ENCODE measurements at places on chromosomes 4 and X. TPM values are rescaled to one million over a fixed set of nuclear protein-coding genes. Genes with fewer than 3 reads are reported as not detected.

- H3K4me1 ChIP-seq: peaks cover 13% of the 10 kb centered on the region
- peaks cover 15% of the 10 kb centered on the region for H3K27me3 ChIP-seq
- no peak overlapping the region for H3K27ac ChIP-seq
- H3K36me3 ChIP-seq: no peaks in the 10 kb centered on the region
- DNase-seq: no peak
- H3K4me3 ChIP-seq: no peak overlapping the region
Measured at GRCh38 chr4:76723924-76724323, 174.0 kb downstream of the SOWAHB start.

- DNase-seq: peak; percentile 15
- H3K27me3 ChIP-seq: peaks cover 15% of the 10 kb centered on the region
- peaks cover 2% of the 10 kb centered on the region for H3K4me1 ChIP-seq
- H3K27ac ChIP-seq: no peak within 1 kb of the TSS
Measured at GRCh38 chrX:152897222-152898131, at the start of gene ZNF185. Gene ZNF185 (plus strand): TSS chrX:152898067. CDS start chrX:152914490, 16,423 bp downstream.

- H3K27me3 ChIP-seq: no peaks in the 10 kb centered on the region
- peak; percentile 39 for DNase-seq
Measured at GRCh38 chrX:153970357-153971123, 1.1 kb downstream of the HCFC1 start.

DNA sequence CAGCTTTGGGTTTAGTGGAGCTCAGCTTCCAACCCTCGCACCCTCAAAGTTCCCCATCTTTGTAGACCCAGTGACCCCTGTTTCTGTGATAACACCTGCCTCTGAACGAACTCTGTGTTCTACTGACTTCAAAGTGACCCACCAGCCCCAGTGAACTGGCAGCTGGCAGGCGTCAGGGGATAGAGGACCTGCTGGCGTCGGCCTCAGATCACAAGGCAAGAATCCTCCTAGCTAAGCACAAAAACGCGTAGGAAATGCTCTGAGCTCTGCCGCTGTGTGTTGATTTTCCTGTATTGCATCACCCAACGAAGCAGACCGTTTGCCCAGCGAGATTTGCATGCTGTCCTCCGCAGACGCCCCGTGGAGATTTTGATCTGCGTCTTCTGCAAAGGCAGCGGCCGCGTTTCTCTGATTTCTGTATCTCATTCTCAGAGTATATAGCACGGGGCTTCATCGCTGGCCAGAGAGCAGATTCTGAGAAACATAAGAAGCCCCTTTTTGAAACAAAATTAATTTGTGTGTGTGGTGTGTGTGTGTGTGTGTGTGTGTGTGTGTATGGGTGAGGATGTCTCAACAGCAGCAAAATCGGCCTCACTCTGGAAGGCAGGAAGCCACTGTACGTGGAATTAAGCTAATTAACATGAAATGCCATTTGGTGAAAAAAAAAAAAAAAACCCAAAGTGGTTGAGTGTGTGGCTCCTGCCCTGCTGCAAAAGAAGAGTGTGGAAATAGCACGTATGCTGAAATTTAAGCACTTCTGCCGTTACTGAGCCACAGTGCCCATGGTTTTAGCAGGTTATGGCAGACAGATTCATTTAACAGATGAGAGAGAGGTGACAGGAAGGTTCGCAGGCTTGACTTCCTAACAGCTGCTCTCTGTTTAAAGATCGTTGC is 29.2 kb upstream of the ASMTL start:
- DNase-seq: peak; percentile 84
- no peaks in the 10 kb centered on the region for H3K27me3 ChIP-seq
- H3K4me3 ChIP-seq: peak overlapping the region; percentile 88
- H3K4me1 ChIP-seq: peaks cover 66% of the 10 kb centered on the region

F8A2 gene
- total RNA-seq: not detected

HSFX3 gene
- not detected for total RNA-seq

TEX13D gene
- total RNA-seq: 0.07 TPM

DNA sequence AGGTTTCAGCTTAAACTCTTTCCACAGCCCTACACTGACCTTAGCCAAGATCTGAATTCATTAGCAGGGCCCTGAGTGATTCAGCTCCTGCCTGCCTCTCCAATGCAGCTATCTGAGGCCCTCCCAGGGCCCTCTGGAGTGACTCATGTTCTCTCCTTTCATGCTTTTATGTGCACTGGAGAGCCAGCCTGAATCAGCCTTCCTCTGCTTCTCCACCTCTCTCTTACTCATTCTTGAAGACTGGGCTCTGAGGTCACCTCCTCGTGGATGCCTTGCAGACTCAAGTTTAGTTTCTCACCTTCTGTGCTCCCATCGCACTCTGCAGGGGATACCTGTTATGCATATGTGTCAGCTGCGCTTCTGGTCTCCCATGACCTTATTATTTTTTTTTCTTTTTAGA is 3.1 kb upstream of the OCIAD2 start:
- H3K27me3 ChIP-seq: no peaks in the 10 kb centered on the region
- peaks cover under 1% of the 10 kb centered on the region for H3K36me3 ChIP-seq
- DNase-seq: peak; percentile 87
- peaks cover 39% of the 10 kb centered on the region for H3K4me1 ChIP-seq

DCAF8L2 gene
- total RNA-seq: not detected

HSFX2 gene
- total RNA-seq: not detected

MAGEB17 gene
- total RNA-seq: not detected

DNA sequence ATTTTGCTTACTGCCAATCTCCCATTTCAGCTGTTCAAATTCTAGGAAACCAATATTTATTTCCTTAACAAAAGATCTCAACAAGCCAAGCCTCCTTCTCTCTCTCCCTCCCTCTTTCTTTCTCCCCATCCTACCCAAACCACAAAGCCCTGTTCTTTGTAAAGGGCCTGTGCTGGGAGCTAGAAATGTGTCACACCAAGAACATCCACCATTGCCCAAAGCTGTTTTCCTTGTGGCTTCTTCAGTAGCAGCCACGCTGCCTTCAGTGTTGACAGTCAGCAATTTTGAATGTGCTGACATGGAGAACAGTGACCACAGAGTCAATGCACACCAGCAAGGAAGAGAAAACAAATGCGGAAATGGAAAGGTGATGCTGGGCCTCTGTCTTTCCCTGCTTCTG is 203.0 kb downstream of the MAML3 start:
- no peaks in the 10 kb centered on the region for H3K27me3 ChIP-seq
- H3K36me3 ChIP-seq: no peaks in the 10 kb centered on the region
- peak overlapping the region; percentile 38 for H3K27ac ChIP-seq
- no peak overlapping the region for H3K4me3 ChIP-seq
- H3K4me1 ChIP-seq: peaks cover 25% of the 10 kb centered on the region

- no peaks in the 10 kb centered on the region for H3K4me1 ChIP-seq
- H3K27me3 ChIP-seq: no peaks in the 10 kb centered on the region
- no peak for DNase-seq
- H3K27ac ChIP-seq: no peak overlapping the region
- H3K4me3 ChIP-seq: no peak overlapping the region
Measured at GRCh38 chr4:107616838-107617389, 103.1 kb downstream of the PAPSS1 start.

DNA sequence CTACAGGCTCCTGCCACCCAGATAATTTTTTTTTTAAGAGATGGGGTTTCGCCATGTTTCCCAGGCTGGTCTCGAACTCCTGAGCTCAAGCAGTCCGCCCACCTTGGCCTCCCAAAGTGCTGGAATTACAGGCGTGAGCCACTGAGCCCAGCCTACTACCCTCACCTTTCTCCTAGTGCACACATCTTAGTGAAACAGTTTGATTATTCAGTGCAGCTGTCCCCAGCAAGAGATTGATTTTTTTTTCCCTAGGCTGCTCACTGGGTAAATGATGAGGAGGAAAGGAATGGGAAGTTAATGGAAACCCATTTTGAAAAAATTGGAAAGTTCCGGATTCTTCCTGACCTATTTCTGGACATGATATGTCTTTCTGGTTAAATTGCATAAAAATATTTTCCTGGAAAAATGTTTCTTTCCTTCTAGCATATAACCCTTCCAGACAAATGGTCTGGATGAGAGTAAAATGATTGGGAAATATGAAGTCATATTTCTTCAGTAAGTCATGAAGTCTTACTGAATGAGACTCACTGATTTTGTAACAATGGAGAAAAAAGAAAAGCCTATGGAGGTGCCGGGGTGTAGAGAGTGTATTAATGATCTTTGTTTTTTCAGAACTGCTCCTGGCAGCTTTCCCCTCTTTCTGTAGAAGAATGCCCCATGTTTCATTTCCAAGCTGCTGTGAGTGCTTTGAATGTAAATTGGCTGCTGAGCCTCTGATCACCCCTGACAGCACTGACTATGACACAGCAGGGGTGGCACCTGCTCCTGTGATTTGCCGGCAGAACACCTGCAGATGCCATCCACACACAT is 19.5 kb upstream of the ZNF41 start:
- H3K4me1 ChIP-seq: peaks cover 2% of the 10 kb centered on the region
- DNase-seq: no peak
- H3K4me3 ChIP-seq: no peak overlapping the region
- H3K27ac ChIP-seq: no peak overlapping the region
- no peaks in the 10 kb centered on the region for H3K36me3 ChIP-seq

HMX1 gene
- total RNA-seq: not detected

GRCh38 chr4:119725688-119726330 is 97.2 kb upstream of the PDE5A start:
- H3K36me3 ChIP-seq: no peaks in the 10 kb centered on the region
- no peaks in the 10 kb centered on the region for H3K27me3 ChIP-seq
- no peaks in the 10 kb centered on the region for H3K4me1 ChIP-seq
- DNase-seq: no peak

DNA sequence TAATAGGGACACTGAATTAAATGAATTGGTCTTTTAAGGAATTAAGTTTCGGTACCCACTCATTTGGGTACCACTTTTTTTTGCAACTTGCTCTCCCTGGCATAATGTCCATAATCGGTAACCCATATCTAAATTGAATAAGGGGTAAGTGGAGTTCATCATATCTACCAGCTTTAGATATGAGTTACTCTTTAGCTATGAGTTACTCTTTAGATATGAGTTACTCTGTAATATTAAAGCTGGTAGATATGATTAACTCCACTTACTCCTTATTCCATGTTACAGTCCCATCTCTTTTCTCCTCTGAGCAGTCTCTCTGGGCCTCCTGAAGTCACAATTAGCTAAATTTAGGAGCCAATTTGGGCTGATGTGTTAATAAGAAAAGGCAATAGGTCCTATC is 85.7 kb downstream of the TEX13C start:
- H3K4me3 ChIP-seq: no peak overlapping the region
- H3K27ac ChIP-seq: no peak overlapping the region
- no peaks in the 10 kb centered on the region for H3K27me3 ChIP-seq
- no peak for DNase-seq
- no peaks in the 10 kb centered on the region for H3K36me3 ChIP-seq

DNA sequence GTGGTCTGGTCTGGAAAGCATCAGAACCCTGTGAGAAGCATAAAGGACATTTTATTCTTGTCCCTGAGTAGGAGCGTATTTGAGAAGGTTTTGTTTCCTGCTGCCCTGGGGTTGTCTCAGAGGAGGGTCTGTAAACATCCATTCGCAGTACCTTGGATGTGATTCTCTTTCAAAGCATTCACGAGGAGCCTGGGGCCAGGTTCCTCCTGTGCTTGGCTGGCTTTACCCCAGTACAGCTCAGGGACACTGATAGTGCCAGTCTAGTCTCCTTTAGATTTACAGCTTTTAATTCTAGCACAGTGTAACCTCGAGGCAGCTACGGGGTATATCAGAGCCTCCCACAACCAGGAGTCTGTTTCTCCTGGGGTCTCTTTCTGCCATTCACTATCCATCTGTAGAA is 2.7 kb downstream of the CLRN2 start:
- H3K4me3 ChIP-seq: no peak overlapping the region
- H3K27me3 ChIP-seq: peaks cover 5% of the 10 kb centered on the region
- no peak for DNase-seq
- no peak overlapping the region for H3K27ac ChIP-seq
- H3K4me1 ChIP-seq: peaks cover 3% of the 10 kb centered on the region

PWWP3B gene
- not detected for total RNA-seq

DNA sequence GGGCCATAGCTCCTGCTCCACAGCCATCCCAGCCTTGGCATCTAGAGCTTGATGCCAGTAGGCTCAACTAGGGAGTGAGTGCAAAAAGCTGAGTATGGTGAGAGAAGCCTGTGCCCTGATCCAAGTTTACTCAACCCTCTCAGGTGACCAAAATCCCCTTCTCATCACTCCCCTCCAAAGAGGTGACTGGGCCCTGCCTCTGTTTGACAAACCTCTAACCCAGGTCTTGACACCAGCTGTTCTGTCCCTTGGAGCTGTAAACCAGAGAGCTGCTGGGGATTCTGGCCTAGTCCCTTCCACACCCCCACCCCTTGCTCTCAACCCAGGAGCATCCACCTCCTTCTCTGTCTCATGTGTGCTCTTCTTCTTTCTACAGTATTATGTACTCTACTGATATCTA is 73.5 kb downstream of the MSN start:
- H3K27ac ChIP-seq: peak overlapping the region; percentile 35
- H3K36me3 ChIP-seq: peaks cover 48% of the 10 kb centered on the region
- DNase-seq: peak; percentile 12
- H3K4me1 ChIP-seq: peaks cover 46% of the 10 kb centered on the region
- no peaks in the 10 kb centered on the region for H3K27me3 ChIP-seq
- H3K4me3 ChIP-seq: no peak overlapping the region

DNA sequence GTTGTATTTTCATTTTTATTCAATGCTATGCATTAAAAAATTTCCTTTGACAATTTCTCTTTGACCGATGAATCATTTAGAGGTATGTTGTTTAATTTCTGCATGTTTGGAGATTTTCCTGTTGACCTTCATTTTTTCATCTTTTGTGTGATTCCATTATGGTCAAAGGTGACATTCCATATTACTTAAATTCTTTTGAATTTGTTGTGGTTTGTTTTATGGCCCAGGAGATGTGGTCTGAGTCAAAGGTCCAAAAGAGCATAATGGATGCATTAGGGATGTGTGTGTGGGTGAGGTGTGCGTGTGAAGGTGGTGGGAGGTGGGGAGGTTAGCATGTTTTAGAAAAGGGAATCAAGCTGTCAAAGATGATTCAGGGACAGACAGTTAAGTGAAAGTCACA is 76.0 kb upstream of the GIMD1 start:
- no peak overlapping the region for H3K27ac ChIP-seq
- H3K27me3 ChIP-seq: peaks cover 5% of the 10 kb centered on the region
- H3K4me1 ChIP-seq: no peaks in the 10 kb centered on the region
- DNase-seq: no peak

RPL39 gene
- total RNA-seq: 3,049 TPM

GRCh38 chrX:25020391-25020904 is 4.7 kb upstream of the ARX start:
- no peak overlapping the region for H3K27ac ChIP-seq
- no peak for DNase-seq
- H3K4me1 ChIP-seq: peaks cover 24% of the 10 kb centered on the region
- peaks cover 61% of the 10 kb centered on the region for H3K27me3 ChIP-seq
